Upper lobe of left lung (tissue), 6 donors: ENCODE measurements at places on chromosomes 2 and 18.

DNA sequence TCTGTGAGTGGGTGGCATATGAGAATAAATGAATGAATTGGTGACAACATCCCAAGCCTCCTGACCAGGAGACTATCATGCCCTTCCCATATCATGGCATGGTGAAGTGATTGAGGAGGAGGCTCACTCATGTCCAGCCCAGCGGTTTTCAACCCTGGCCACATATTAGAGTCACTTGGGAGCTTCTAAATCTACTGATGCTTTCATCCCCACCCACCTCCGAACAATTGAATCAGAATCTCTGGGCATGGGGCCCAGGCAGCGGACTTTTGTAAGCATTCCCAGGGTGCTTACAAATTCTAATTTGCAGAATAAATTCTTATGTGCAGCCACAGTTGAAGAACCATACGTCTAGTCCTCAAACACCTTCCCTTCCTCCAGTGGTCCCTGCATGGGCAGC lies 81.7 kb upstream of the SEC11C start:
- DNase-seq = no peak

DNA sequence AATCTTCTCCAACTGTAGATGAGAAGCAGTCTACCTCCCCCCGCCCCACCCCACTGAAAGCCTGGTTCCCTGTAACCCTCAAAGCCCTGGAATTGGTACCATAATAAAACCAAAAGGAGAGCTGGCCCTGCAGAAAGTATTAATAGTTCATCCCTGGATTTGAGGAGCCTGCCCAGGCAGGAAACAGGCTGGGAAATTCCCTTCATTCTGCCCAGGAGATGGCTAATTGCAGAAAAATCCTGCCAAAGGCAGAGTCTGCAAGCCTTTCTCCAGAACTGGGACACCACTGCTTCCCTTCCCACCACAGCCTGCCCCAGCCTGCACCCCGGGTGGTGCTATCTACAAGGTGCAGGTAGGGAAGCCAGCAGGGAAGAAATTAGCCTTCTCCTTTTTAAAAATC lies 16.3 kb downstream of the GKN2 start:
- DNase-seq = peak; percentile 17

- DNase-seq = no peak
Measured at GRCh38 chr18:52682260-52682659, 342.3 kb downstream of the DCC start.

DNA sequence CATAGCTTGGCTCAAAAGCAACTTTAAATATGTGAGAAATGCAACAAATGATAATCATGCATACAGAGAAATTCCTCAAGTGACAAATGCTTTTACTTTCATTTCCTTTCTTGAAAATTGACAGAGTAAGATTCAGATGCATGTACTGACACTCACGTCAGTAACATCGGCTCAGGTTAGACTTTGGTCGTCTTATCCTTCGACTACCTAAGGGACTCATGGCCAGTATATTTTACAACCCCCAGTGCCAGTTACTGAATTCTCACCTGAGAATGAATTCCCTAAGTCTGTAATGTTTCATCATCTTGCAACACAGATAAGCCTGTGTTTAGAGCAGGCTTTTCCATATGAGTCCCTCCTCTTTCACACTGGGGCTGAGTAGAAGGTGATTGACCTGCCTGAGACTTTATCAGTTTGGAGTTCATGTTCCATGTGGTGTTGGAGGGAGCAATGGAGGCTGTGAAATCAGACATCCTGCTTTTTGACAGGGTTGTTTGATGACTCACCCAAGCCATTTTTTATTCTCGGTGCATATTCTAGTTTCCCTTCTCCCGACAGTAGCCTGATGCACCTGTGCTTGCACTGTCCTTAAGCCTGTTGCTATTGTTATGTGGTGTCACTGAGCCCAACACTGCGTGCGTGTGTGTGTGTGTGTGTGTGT lies 30.5 kb upstream of the ATP8B1 start:
- DNase-seq = no peak

- no peak for DNase-seq
Measured at GRCh38 chr2:42648796-42649195, 80.4 kb downstream of the MTA3 start.

DNA sequence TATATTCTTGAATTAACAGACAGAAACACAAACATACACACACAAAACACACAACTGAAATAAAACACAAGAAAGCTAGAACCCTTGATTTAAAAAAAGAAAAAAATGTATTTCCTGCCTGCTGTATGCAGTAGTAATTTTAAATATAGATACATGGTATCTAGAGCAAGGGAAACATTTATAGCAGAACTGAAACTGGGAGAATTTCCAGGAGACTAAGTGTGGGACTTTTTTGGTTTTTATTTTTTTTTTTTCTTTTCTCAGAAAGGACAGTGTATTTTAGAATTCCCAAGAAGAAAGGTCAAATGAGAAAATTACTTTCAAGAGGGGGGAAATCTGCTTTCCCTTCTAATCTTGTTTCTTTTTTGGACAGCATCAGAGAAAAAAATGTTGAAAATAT lies 558.9 kb upstream of the PKDCC start:
- no peak for DNase-seq

DNA sequence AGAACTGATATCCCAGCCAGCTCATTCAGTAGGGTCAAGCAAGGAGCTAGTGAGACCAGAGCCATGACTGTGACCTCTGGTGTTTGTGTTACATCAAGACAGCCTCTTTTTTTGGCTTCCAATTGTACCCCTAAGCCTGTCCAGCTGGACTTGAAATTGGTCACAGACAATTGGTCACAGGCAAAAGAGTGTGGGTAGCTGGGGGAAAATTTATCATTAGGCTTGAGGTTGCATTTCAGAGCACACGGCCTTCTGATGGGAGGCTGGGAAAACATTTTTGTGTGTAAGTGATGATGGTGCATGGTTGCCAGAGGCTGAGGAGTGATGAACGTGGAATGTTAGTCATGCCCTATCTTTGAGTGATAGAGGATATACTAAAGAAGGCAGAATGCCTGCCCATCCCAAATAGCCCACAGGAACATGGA lies 285.1 kb upstream of the SLC14A2 start:
- no peak for DNase-seq

GRCh38 chr2:214587442-214587841 lies 176.6 kb downstream of the VWC2L start:
- DNase-seq = no peak

- no peak for DNase-seq
Measured at GRCh38 chr2:241958818-241959545, 89.5 kb downstream of the RTP5 start.

- DNase-seq = no peak
Measured at GRCh38 chr2:236830926-236831325, 254.8 kb upstream of the COPS8 start.

DNA sequence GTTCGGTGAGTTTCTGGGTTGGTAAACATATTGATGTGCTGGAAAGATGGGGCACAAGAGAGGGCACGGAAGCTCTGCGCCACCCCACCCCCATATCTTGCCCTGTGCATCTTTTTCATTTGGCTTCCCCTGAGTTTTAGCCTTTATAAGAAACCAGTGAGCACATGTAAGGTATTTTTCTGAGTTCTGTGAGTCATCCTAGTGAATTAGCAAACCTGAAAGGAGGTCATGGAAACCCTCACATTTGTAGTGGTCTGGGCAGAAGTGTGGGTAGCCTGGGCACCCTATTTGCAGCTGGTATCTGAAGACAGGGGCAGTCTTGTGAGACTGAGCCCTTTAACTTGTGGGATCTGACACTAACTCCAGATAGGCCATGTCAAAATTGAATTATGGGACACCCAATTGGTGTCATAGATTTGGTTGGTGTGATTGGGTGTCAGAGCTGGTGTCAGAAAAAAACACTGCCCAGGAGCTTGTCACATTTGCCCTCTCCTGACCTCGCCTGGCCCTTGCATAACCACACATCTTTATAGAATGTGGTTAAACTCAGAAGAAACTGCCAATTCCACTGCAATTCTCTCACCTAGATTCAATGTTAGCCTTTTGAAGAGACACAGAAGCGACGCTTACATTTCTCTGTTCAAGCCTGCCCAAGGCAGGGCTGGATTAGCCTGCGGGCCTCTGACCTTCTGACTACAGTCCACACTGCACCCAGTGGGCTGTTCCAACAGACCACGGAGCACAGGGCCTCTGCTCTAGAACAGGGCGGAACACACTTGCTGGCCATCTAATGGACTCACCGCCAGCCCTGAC lies 12.0 kb upstream of the GALM start:
- no peak for DNase-seq
